ENCODE measurements at places on chromosomes 5 and 9. TPM values are rescaled to one million over a fixed set of nuclear protein-coding genes. Genes with fewer than 3 reads are reported as not detected.

PDE6A gene
- not detected for total RNA-seq

CYSRT1 gene
- 0.38 TPM for total RNA-seq

CYLC2 gene
- total RNA-seq, result not detected

- no peak overlapping the region for H3K27ac ChIP-seq
- H3K36me3 ChIP-seq, result no peaks in the 10 kb centered on the region
- no peaks in the 10 kb centered on the region for H3K27me3 ChIP-seq
- DNase-seq, result no peak
Measured at GRCh38 chr9:86767373-86767772, 179.9 kb downstream of the GAS1 start.

- H3K27ac ChIP-seq, result no peak overlapping the region
- no peak for DNase-seq
- H3K4me3 ChIP-seq, result no peak overlapping the region
- peaks cover 30% of the 10 kb centered on the region for H3K4me1 ChIP-seq
Measured at GRCh38 chr9:137052998-137053943, 590 bp downstream of the ENTPD2 start.
